Left ventricle myocardium superior (tissue), 1 donor: ENCODE measurements at places on chromosomes 2 and 18. TPM values are rescaled to one million over a fixed set of nuclear protein-coding genes. Genes with fewer than 3 reads are reported as not detected.

Gene SERPINB11
- total RNA-seq = not detected

Gene FKBP1B
- 3.2 TPM for total RNA-seq

Gene GLB1L
- 2.5 TPM for total RNA-seq

Gene SLC30A3
- 9.4 TPM for total RNA-seq

Gene LAMA3
- 3.4 TPM for total RNA-seq

Gene MAPK4
- 28.8 TPM for total RNA-seq

Gene WDR43
- 18.0 TPM for total RNA-seq

Gene EFHD1
- 21.7 TPM for total RNA-seq

Gene UGT1A4
- total RNA-seq = not detected

Gene CCDC74B
- 0.64 TPM for total RNA-seq

Gene IL18RAP
- total RNA-seq = 0.99 TPM
